Coronary artery (tissue), 2 donors: ENCODE measurements at places on chromosomes 4 and X.

DNA sequence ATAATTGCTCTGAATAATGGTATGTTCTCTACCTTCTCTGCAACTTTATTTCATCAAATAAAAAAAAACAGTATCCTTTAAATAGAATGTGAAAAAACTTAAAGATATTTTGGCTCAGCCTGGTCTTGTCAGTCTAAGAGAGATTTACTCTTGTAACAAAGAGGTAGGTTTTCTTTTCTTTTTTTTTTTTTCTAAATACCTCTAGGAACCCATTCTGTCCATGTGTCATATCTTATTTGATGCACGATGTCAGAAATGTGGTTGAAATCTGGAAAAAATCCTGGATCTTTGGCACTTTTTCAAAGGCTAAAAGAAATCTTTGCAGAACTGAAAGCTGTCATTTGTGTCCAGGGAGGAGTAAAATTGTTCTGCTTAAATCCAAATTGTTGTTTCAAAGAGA, 17.3 kb upstream of the FGF5 start:
- DNase-seq = no peak

- DNase-seq = no peak
Observed at GRCh38 chr4:150385606-150386005, 196.3 kb upstream of the MAB21L2 start.

DNA sequence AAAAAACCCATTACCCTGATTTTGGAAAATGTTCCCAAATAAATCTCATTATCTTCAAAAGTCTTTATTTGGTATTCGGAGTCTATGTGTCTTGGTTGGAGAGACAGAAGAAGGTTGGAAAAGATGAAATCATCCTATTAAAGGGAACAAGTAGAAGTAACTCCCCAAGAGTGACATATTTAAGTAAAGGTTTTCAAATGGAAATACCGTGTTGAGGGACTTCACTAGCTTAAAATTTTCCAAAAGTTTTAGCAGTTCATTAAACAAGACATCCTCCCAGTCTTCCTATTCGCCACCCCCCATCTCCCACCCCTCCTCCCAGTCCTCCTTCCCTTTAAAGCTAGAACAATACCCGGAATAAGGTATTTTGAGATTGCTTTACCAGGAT, 62.7 kb upstream of the CCDC160 start:
- DNase-seq = no peak

DNA sequence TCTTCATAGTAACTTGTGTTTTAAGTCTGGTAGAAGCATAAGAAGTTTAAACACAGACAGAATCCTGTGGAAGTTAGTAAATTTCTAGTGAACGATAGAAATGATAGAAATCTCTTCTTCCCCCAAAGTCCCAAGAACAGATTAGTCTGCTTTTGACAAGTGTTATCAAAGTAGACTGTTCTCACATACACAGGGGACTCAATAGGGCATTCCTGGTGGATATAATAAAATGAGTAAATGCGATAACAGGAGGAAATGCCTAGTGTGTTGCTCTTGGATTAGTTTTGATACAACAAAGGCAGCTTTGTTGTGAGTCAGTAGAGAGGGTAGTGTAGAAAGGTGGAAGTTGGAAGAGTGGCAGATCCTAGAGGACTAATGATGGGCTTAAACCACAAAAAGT, 43.5 kb downstream of the CLCN3 start:
- DNase-seq = no peak

DNA sequence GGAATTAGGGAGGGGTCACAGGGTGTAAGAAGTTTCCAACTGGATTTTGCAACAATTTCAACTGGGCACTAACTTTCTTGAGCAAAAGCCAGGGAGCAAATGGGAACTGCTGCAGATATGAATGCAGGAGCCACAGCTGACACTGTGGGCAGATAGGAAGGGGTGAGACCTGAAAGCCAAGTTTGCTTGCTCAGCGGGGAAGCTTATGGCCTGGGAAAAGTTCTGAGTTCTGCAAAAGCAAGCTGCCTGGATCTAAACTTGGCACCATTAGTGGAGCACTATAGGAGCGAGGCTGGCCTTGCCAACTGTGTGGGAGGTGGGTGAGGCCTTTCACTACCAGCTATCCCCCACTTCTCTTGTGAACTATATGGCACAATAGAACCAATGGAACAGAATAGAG, 11.1 kb downstream of the CYSLTR1 start:
- no peak for DNase-seq

GRCh38 chr4:78691971-78692821, 84.0 kb upstream of the BMP2K start:
- DNase-seq = no peak

GRCh38 chr4:111530446-111530845, 614.8 kb upstream of the FAM241A start:
- no peak for DNase-seq

- DNase-seq = no peak
Observed at GRCh38 chr4:40870150-40870549, 120.4 kb downstream of the NSUN7 start.

DNA sequence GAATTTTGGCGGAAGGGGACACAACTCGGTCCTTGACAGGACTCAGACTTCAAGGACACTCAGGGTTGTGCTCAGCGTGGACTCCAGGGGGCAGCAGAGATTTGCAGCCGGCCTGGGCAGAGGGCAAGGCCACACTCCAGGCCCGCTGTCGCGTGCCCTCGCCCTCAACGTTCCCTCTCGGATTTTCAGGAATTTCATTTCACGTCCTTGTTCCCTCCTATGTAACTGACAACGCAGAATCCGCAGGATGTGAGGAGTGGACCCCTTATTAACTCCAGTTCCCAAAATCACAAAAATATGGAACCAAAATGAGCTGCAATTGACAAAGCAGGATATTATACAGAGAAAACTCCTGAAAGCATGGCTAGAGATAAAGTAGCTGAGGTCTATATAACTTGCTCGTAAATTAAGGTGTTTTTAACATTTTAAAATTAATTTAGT, 21.0 kb upstream of the DCTD start:
- DNase-seq = peak; percentile 79

- DNase-seq = no peak
Observed at GRCh38 chr4:4386296-4386735, 586 bp upstream of the NSG1 start.

DNA sequence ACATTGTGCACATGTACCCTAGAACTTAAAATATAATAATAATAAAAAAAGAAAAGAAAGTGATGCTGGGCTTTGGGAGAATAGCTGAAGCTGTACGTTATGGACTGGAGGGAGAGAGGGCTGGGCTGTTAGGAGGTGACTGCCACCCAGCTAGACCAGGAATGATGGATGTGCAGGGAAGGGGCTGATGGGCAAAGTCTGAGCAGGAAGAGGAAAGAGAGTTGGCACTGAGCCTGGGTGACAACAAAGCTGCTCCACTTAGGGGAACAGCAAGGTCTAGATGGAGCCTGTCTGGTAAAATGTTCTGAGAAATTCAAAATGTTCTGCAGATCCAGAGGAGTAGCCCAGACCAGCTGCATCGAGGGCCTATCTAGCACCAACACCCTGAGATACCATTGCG, 32.3 kb downstream of the MED28 start:
- DNase-seq = no peak

DNA sequence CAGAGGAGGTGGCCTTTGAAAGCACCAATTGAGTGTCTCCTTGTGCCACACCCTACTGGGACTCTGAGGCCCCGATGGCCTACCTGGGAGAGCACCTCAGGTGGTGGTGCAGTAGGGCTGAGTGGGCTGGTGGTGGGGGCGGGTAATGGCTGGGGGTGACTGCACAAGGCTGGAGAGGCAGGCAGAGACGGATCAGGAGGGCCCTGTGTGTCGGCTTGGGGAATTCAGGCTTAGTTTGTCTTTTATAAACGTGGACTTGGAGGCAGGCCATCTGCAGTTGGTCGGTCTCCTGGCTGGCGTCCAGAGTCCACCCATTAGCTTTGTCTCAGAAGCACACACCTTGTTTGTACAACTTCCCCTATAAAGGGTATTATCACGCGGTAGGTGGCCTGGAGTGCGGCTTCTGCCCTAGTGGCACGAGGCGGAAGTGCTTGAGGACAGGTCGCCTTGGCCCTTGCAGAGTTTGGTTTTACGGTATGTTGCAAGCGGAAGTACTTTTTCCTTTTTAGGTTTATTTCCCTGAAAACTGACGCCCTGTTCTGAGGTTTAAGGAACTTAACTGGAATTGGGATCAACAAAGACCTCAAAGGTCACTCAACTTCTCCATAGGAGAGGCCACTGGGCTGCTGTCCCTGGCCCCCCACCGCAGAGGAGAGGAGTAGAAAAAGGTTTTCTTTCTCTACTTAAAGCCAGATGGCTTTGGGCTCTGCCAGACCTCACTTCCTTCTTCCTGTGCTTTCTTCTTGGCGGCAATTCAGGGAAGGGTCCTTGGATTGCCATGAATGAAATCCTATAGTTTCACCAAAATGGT, 8.0 kb downstream of the TBC1D14 start:
- no peak for DNase-seq

- no peak for DNase-seq
Observed at GRCh38 chr4:4696530-4696929, 154.7 kb upstream of the STX18 start.

GRCh38 chr4:38949411-38950051, 81.9 kb downstream of the FAM114A1 start:
- no peak for DNase-seq

GRCh38 chr4:111027526-111027925, 404.6 kb upstream of the PITX2 start:
- DNase-seq = no peak

GRCh38 chr4:44684648-44685047, 6.4 kb downstream of the GUF1 start:
- DNase-seq = no peak

DNA sequence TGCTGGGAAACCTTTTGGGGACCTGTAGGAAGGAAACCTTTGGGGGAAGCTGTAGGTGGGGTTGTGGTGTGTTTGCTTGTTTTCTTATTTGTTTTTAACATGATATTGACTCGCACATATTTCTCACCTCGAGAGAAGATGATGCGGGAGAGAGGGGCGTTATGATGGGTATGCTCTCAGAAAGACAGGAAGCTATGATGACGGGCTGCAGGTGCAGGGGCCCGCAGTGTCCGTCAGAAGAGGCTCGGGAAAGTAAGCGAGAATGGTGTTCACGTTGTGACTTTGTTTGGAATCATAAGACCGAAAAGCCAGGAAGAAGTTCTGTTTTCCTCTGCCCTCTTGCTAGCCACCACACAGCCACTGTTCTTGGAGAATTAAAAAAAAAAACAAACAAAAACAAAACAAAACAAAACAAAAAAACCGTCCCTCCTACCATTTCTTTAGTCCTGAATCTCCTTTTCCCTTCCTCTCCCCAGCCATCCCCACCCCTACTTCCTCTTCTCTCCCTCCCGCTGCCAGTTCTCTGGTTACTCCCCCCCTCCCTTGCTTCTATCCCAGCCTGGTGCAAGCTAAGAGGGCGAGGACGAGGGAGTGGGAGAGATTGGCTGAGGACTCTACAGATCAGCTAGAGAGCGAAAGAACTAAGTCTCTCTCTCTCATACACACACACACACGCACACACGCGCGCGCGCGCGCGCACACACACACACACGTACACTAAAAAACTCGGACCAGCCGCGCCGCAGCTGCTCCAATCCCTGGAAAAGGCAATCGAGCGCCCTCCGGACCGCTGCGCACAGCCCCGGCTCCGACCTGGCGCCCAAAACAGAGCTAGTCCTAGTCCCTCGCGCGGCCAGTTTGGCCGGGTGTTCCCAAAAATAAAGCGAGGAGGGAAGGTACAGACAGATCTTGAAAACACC, at the start of gene BMP3:
BMP3 (plus strand) TSS at position 648 of the 920 bp plus-strand sequence. CDS start 577 bp downstream, outside the sequence.
- DNase-seq = no peak

- DNase-seq = no peak
Observed at GRCh38 chr4:123390846-123391456, 5.6 kb upstream of the SPRY1 start.

DNA sequence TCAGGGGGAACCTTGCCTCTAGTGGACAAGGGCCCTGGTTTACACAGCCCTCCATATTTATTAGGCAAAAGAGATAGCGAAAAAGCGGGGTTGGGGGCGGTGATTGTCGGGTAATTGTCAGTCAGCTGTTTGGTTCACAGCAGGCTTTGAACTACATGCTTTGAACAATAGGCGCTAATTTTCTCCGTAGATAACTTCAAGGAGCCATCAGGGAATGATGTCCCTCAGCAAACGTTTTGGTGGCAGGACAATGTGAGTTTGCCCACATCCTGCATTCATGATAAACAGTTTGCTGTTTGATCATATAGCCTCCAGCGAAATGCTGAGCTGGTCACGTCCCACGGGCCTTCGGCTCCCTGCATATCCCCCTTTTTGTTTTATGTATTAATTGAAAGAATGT, 65.2 kb downstream of the KANTR start:
- DNase-seq = no peak

GRCh38 chr4:63729519-63729918, 679.7 kb downstream of the TECRL start:
- DNase-seq = no peak

- no peak for DNase-seq
Observed at GRCh38 chr4:169293343-169294176, 22.8 kb upstream of the SH3RF1 start.

- no peak for DNase-seq
Observed at GRCh38 chr4:25367004-25367621, 9.9 kb upstream of the ANAPC4 start.

DNA sequence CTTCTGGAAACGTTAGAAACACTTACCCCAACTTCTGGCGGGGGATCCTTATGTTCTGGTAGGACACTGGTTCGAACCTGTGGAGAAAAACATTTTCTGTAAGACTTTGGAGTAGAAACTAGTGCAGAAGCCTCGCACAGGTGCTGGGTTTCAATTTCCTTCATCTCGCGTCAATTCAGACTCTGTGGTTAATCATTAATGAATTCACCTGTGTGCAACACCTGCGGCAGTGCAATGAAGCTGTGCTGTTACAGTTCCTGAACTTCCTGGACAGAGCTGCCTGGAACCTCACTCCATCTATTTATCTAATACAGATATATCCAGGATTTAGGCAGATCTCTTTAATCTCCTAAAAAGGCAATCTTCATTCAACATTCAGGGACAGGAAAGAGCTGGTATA, 531.4 kb downstream of the INPP4B start:
- no peak for DNase-seq

DNA sequence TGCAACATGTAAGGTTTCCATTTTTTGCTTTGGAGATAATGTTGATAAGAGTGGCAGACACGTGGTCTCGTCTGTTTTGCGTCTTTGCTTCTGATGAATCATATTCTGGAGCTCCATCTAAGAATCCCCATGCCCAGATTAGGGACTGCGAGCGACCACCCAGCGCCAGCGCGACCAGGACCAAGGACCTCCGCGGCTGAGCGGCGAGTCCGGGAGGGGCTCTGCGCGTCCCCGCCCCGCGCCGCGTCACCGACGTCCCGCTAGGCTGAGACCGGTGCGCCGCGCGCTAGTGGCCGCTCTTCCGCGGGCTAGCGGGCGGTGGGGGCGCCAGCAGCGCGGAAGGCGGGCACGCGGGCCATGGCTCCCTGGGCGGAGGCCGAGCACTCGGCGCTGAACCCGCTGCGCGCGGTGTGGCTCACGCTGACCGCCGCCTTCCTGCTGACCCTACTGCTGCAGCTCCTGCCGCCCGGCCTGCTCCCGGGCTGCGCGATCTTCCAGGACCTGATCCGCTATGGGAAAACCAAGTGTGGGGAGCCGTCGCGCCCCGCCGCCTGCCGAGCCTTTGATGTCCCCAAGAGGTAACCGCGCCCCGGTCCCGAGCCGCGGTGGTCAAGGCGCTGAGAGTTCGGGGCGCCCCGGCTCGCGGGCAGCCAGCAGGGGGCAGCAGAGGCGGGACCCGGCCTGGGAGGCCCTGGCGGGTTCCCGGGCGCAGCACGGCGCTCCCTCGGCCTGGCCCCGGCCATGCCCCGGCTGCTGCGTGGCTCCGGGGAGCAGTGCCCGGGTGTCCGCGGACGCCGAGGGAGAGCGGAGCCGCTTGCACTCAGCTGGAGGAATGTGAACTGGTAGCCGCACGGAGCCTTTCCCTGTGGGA, at the start of gene SRD5A3:
SRD5A3 (plus strand) TSS at position 263 of the 871 bp plus-strand sequence; CDS start at position 358, 95 bp downstream.
- peak; percentile 88 for DNase-seq
